Activated naive CD8-positive, alpha-beta T cell treated with anti-CD3 and anti-CD28 coated beads for 36 hours (primary cell): ENCODE measurements at places on chromosomes 16 and 17. TPM values are rescaled to one million over a fixed set of nuclear protein-coding genes. Genes with fewer than 3 reads are reported as not detected.

Gene ATP2C2
- total RNA-seq = not detected

Gene NPIPB9
- total RNA-seq = 1.6 TPM

Gene RHBDF1
- 0.41 TPM for total RNA-seq

Gene RNF112
- total RNA-seq = 0.10 TPM

DNA sequence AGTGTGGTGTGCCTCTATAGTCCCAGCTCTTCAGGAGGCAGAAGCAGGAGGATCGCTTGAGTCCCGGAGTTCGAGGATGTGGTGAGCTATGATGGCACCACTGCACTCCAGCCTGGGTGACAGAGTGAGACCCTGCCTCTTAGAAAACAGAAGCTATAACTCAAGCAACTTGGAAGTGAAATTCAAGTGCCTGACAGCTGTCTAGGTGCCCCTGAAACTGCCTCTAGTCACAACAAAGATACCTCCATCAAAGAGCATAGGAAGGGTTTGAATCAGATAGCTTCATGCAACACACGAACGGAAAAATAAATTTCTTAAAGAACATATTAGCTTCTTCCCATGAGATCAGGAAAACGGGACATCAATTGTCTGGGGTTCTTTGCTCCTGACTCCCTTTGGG lies 860 bp upstream of the PLCG2 start:
- peaks cover 61% of the 10 kb centered on the region for H3K27me3 ChIP-seq
- peaks cover 7% of the 10 kb centered on the region for H3K4me1 ChIP-seq
- no peaks in the 10 kb centered on the region for H3K36me3 ChIP-seq
- no peak for DNase-seq

- H3K27ac ChIP-seq = peak overlapping the region; percentile 84
- H3K27me3 ChIP-seq = no peaks in the 10 kb centered on the region
- DNase-seq = no peak
- peaks cover 24% of the 10 kb centered on the region for H3K4me1 ChIP-seq
These were observed 34.7 kb downstream of the SOCS3 start for GRCh38 chr17:78325076-78325687.

DNA sequence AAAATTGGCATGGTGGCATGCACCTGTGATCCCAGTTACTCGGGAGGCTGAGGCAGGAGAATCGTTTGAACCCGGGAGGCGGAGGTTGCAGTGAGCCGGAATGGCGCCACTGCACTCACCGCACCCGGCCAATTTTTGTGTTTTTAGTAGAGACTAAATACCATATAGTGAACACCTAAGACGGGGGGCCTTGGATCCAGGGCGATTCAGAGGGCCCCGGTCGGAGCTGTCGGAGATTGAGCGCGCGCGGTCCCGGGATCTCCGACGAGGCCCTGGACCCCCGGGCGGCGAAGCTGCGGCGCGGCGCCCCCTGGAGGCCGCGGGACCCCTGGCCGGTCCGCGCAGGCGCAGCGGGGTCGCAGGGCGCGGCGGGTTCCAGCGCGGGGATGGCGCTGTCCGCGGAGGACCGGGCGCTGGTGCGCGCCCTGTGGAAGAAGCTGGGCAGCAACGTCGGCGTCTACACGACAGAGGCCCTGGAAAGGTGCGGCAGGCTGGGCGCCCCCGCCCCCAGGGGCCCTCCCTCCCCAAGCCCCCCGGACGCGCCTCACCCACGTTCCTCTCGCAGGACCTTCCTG lies at the start of gene HBQ1:
TSS of gene HBQ1 (plus strand) at position 359 of the 575 bp plus-strand sequence. CDS start at position 387, 28 bp downstream.
- H3K27me3 ChIP-seq = peaks cover 34% of the 10 kb centered on the region
- peak; percentile 76 for DNase-seq
- peaks cover 2% of the 10 kb centered on the region for H3K36me3 ChIP-seq
- peaks cover 6% of the 10 kb centered on the region for H3K4me1 ChIP-seq
- H3K27ac ChIP-seq = no peak within 1 kb of the TSS

DNA sequence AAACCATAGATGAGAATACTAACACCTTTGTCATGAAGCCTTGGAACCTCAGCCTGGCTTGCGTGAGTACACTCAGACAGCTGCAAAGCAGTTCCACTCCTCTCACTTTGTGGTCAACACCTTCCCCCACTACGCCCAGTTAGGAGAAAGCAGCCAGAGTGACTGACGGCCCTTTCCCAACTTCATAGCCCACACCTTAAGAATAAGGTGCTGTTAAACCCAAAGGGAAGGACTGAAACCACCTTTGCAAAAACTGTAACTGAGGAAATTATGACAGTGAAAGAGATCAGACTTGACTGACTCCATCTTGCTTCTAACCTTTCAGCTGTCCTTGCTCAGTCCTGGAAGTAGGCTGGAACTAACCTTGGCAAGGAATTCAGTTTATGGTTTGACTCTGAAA lies 13.7 kb downstream of the N4BP1 start:
- peak; percentile 76 for DNase-seq
- no peak overlapping the region for H3K4me3 ChIP-seq
- peak overlapping the region; percentile 89 for H3K27ac ChIP-seq
- H3K4me1 ChIP-seq = peaks cover 51% of the 10 kb centered on the region
- H3K36me3 ChIP-seq = peaks cover 50% of the 10 kb centered on the region
